Inflammatory macrophage treated with lipopolysaccharide for 1 hour (primary cell): ENCODE measurements at places on chromosomes 7 and 10.

DNA sequence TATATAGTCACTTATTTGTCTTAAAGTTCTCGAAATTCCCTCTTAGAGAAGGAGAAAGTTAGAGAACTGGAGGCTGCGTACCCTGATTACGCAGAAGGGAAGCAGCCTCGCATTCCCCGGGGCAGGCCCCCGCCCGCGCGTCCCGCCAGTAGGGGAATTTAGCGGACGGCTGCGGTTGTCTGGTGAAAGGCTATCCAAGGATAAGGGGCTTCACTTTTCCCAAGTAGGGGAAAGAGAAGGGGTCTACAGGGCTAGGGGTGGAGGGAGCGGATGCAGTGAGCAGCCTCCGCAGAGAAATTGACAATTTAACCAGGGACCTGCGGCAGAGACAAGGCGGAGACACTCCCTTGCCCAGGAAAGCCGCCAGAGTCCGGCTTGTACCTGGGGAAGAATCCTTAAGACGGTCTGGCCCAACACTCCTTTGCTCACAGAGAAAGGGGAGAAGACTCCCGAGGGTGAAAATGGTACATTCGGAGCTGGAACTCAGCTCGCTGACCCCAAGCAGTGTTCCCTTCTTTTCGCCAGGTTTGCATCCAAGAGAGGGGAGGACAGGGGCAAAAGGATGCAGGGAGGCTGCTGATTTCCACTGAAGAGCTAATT lies 994 bp upstream of the MAGI2 start:
- DNase-seq: peak; percentile 55

- DNase-seq: no peak
Measured at GRCh38 chr10:78691301-78692030, 377.3 kb upstream of the ZMIZ1 start.

DNA sequence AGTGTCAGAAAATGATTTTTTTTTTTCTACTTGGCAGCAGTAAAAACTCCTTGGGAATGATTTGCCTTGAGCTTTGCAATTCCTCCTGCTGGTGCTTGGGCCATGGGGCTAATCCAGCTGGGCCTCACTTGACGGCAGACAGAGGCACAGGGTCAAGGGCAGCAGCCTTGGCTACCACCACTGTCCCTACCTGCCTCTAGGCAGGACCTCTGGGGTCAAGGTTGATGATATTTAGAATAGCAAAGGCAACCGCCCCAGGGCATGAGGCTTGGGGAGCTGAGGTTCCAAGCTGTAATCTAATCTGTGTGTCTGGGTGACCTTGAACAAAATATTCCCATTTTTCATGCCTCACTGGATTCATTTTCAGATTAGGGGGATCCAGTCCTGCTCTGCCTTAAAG lies 327.4 kb downstream of the PLXNA4 start:
- no peak for DNase-seq

DNA sequence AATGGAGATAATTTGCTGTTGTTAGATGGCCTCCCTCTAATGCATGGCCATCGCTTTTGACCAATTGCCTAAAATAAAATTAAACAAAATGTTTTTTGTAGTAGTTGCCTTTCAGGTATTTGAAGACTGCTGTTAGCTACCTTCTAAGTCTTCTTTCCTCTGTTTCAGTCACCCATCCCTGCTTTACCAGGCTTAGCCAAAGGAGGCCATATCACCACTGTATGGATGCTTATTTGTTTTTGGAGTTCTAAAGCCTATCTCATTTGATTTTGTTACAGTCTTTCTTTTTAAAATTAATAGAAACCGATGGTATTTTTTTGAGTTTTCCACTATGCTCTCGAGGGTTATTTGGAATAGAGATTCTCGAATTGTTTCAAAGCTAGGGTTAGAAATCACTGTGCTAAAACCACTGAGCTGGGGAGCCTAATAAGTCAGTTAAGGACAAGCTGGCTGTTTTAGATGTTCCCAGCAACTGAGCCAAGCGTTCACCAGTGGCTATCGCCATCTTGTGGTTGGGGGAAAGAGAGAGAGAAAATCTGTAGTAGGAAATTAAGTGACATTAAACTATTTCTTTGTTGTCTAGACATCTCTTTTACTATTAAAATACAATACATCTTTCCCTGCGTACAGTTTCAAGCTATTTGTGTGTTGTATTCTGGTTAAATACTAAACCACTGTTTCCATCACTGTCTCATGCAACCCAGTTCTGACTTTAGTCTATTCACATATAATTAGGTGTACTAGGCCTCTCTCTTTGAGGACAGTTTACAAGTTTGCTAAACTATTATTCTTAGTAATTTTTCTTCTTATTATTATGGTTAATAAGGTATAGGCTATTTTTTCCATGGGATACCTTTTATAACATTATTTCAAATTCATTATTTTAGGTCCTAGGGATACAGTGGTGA lies 52.2 kb downstream of the GPR158 start:
- DNase-seq: peak; percentile 3

- no peak for DNase-seq
Measured at GRCh38 chr7:49023345-49024328, 99.3 kb downstream of the CDC14C start.

GRCh38 chr7:123410273-123410904 lies 124.0 kb downstream of the IQUB start:
- no peak for DNase-seq

DNA sequence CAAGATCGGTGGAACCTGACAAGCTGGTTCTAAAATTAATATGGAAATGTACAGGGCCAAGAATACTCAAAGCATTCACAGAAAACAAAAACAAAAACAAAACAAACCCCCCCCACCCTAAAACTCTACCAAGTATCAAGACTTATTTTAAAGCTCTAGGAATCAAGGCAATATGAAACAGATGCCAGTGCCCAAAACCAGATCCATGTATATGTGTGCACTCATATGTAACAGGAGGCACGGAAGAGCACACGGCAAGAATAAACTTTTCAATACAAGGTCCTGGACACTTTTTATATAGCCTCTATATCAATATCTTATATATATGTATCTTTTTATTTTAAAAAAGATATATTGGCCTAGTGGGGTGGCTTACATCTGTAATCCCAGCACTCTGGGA lies 35.5 kb downstream of the KDM7A start:
- DNase-seq: no peak

DNA sequence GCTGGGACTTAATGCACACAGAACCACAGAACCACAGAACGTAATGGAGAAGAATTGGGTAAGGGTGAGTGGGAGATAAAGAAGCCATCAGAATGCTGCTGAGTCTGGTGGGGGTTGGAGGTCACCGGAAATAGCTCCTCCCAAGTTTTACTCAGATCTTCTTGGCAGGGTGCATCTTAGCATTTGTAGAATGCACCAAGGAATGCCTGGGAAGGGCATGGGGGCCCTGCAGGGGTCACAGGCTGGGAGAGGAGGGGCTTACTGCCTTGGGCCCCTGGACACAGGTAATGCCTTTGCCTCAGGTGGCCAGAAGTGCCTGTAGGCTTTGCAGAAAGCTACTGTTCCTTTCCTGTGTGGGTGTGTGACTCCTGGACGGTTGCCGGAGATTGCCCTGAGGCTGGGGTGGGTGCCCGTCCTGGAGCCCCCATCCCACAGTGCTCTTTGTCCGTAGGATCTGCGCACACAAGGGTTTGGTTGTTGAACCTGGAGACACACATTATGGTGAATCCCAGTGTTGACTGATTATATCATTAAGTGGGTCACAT lies 55.1 kb downstream of the MGMT start:
- DNase-seq: no peak

DNA sequence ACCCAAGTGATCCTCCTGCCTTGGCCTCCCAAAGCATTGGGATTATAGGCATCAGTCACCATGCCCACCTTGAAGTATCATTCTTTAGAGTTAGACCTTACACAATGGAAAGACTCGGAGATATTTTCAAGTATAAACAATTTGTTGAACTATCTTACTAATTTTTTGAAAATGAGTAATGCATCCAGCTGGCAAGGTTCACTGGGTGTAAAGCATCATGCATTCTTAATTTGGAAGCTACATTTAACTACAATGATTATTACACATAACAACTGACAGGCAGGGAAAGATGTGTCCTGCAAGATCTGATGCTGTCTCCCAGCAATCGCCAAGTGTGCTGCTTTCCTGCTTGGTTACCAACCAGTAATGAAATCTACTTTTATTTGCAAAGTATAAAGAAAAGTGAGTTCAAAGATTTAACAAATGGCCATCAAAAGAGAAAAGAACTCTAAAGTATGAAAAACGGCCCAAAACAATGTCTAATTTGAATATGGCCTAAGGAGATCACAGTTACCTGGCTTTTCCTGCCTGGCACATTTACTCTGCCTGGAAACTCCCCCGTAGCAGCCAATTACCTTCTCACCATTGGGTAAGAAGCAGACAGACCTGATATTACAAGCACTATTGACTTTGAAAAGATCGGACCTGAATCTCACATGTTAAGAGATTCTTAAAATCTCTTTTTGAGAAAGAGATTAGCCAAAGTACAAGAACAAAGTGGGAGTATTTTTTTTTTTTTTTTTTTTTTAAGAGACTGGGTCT lies 59.3 kb upstream of the NMT2 start:
- DNase-seq: no peak

GRCh38 chr10:71562904-71563303 lies 156.7 kb downstream of the C10orf105 start:
- DNase-seq: no peak

DNA sequence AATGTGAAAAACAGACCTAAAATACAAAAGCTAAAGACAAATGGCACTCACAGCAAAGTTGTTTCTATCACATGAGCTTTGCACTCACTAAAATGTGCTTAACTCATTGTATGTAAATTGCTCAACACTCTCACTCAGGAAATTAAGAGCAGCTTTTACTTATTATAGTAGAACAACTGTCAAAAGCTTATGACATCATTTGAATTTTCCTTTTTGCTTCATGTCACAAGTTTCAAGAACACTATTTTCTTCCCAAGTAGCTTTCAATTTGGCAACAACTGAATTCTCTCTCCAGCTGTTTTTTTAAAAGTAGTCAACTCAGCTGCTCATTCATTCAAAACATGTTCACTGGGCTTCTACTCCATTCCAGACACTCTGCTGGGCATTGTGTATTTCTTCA lies 46.9 kb downstream of the ATE1 start:
- peak; percentile 72 for DNase-seq
